ENCODE measurements at places on chromosomes 3 and 15.

DNA sequence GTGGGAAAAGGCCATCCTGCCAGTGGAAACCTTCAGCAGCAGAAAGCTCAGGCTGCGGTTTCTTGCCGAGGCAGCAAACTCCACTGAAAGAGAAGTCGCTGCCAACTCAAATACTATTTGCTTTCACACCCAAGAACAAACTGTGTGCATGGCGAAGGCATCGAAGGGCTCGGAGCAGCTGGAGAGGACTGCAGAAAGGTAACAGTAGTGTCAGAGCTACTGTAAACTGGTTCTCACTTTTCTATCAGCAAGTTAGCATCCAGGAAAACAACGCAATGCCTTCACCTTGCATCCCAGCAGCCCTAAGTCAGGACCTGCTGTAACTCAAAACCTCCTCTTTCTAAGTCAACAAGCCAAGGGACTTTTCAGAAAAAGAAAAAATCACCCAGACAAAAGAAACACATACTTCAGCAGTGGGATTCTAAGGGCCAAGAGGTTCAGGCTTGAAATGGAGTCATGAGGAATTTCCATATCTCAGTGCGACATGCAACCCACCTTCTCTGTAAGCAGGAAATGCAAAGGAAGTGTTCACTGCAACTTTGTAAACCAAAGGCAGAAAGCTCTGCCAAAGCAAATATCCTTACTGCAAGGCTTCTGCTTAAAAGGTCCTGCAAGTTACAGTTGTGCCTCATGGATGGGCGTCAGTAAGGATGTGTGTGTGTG lies 193.5 kb downstream of the FOXP1 start:
- DNase-seq: peak; percentile 31

- no peak for DNase-seq
Measured at GRCh38 chr3:180011927-180012326, 24.8 kb downstream of the PEX5L start.

DNA sequence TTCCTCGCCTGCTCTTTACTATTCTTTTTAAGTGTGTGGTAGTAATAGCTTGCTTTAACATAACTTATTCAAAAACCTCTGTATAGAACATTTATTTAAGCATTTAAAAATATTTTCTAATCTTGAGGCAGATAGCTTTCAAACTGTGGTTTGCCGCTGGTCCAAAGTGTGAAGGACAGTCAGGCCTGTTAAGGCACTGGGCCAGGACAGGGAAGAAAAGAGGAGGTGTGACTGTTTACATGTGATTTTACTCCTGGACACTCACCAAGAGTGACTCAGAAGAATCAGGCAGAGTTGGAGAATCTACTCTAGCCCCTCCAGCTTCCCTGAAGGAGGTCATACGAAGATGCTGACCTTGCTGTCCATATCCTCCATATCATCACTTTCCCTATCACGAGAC lies 44.7 kb downstream of the CEP152 start:
- DNase-seq: no peak

DNA sequence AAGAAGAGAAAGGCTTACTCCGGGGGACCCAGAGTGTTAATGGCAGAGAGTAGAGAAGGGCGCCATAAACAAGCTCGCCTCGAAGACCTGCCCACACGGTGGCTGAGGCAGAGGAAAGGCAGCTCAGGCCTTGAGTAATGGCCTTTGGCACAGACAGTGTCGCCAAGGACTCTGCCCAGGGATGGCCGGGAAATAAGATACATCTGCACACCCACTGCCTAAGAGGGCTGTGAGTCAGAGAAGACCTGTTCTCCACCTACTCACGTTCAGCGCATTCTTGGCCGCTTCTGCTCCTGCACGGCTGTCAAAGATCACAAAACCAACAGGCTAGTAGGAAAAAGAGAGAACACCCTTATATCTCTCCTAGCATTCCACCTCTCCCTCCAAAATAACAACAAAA lies 26.2 kb downstream of the RBPMS2 start:
- no peak for DNase-seq

- DNase-seq: no peak
Measured at GRCh38 chr15:94856267-94856854, 625.0 kb downstream of the MCTP2 start.

DNA sequence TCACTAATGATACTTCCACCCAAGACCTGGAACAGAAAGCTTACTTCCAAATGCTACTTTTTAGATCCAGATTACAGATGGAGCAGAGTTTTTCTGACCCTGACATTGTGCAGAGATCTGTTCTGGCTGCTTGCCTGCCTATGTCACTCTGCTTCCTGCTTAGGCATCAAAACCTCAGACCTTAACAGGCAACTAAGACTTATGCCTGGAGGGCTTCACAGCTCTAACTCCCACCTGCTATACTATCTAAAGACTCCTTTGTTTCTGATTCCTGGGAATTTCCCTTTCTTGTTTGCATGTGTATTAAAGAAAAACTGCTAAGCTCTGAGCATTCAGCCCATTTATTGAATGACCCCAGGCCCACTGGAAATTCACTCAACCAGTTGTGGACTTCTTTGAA lies 157.4 kb upstream of the NPHP3 start:
- DNase-seq: no peak

DNA sequence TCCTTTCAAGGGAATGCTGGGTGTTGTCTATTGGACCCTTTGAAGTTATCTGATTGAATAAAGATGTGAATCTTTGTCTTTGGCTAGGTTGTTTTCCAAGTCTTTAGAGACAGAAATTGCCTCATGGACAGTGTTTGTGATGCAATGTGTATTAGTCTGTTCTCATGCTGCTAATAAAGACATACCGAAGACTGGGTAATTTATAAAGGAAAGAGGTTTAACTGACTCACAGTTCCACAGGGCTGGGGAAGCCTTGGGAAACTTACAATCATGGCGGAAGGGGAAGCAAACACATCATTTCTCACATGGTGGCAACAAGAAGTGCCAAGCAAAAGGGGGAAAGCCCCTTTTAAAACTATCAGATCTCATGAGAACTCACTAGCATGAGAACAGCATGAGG lies 88.8 kb upstream of the PLXND1 start:
- no peak for DNase-seq

DNA sequence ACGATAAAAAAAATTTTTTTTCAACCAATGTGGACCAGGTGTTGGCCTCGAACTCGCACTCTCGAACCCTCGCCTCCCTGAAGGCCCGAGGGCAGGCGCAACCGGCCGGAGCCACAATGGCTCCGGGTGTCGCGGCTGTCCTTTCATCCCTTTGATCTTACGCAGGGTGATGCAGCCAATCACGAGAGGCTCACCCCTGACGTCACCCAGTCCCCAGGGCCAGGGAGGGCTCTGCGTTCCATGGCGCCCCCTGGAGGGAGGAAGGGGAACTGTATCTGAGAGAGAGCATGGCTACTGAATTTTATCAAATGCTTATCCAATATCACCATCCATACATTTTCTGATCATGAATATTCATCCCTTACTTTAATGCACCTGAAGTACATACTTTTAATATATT lies 15.4 kb upstream of the GMNC start:
- DNase-seq: no peak

GRCh38 chr15:39181940-39182339 lies 398.9 kb upstream of the THBS1 start:
- no peak for DNase-seq

DNA sequence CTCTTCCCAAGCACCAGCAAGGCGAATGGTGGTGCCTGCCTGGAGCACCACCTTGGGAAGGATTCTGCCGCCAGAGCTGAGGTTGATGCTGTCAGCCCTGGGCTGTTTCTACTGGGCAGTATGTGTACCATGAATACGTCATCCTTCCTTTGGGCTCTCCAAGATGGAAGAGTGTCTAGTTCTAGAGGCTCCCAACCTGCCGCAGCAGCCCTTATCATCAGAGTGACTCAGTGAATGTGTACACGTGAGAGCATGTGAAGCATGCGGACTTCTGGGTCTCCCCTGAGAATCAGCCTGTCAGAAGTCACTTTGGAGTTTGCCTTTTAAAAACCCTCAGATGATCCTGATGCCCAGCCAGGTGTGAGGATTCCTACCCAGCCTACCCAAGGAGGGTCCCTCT lies 20.9 kb downstream of the PLA2G4D start:
- DNase-seq: no peak

GRCh38 chr3:169122416-169122815 lies 541.1 kb downstream of the MECOM start:
- no peak for DNase-seq

DNA sequence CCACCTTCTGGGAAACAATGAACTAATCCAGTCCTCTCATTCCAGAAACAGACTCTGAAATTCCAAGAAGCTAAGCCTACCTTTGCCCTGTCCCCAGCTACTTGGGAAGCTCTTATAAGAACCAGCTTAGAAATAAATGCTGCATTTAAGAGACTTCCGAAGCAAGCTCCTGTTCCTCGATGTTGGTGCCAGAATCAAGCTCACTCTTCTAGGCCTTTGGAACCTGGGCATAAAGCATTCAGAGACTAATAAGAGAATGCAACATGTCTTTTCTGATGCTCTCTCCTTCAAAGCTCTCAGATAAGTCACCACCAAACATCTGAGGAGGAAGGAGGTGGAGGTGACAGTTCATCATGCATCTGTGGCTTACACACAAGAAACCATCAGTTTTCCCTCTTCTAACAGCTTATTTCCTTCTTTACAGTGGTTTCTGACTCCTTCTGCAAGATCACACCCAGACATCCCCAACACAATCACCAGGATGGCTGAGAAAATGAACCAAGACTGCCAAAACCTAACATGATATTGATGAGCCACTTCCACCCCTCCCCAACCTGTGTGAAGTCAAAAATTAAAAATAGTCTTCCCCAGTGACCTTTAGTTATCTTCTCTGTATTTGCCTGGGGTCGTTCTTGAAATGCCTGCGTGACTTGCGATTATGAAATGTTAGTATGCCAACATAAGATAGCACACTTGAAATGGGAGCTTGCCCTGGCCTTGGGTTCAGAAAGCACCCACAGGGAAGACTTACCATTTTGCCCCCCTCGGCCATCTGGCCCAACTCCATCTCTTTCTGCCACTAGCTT lies 11.5 kb downstream of the ARHGEF3 start:
- no peak for DNase-seq

Data from NCI-H1092 treated with DMSO at 0.1 percent for 48 hours (cell line).